ENCODE measurements at places on chromosomes 7 and 10.

DNA sequence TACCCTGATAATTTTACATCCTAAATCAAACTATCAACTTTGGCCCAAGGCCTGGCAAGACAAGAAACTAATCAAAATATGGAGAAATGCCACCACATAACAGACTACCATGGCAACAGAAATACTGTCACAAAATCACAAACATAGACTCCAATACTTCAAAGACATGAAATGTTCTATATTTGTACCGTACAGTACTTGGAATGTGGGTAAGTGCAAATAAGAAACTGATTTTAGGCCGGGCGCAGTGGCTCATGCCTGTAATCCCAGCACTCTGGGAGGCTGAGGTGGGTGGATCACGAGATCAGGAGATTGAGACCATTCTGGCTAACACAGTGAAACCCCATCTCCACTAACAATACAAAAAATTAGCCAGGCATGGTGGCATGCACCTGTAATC is 9.2 kb downstream of the TNPO3 start:
- DNase-seq, result no peak

- no peak for DNase-seq
Measured at GRCh38 chr10:80702143-80702542, 164.4 kb downstream of the SH2D4B start.

GRCh38 chr7:43906331-43907010 is at the start of gene URGCP:
TSS of gene URGCP (minus strand) at chr7:43906596. CDS start at chr7:43906575, 21 bp downstream.
- DNase-seq, result peak; percentile 8

DNA sequence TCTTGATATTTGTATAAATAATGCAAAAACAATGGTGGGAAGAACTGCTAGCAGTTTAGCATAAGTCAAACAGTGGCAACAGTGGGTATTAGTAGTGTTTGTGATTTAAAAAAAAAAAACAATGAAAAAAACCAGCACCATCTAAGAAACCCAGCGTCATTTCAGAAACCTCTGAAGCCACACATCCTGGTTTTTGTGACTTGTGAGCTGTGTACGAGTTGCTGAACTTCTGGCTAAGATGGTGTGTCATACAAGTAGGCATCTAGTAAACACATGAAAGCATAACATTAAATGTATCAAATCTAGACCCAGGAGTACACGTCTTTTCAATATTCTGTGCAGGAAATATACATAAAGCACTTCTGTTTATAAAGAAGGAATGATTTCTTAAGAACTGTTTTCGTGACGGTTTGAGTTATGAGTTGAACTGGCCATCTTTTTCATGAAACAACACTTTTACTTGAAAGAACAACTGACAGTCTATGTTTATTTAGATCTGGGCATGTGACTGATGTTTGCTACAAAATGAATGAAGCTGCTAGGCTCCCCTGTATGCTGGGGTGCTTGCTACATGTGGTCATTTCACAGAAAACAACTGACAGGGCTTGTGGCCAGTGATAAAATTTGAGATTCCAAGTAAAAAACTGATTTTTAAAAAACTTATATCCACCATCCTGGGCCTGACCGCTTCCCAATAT is 143.5 kb downstream of the PIP4K2A start:
- DNase-seq, result no peak

- no peak for DNase-seq
Measured at GRCh38 chr10:1228467-1228975, 172.3 kb downstream of the WDR37 start.

DNA sequence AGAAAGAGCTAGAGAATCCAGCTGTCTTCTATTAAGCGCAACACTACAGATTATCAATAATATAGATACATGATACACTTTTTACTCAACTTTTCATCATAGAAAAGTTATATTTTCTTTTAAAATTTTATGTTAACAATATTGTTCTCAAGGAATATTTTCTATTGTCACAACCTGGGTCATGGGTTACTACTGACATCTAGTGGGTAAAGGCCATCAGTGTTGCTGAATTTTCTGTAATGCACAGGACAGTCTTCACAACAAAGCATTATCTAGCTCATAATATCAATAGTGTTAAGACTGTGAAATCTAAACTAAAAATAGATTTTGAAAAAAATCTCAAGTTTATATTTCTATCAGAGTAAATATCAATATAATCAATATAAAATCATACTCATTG is 209.8 kb downstream of the ZNF33B start:
- DNase-seq, result no peak

DNA sequence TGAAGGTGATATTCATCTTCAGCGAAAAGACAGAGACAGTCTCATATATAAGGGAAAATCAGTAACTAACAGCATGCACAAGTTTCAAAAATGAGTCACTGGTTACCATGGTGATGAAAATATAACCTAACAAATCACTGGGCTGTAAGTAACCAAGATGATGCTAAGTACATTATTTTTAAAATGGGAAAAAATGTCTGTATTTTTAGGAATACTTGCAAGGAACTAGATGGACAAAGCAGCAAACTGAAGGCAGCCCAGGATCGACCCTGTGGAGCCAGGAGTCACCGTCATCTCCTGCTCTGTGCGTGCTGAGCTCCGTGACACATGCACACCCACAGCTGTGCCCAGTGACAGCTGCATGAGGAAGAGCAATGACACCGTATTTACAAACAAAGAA is 137.3 kb downstream of the ELMO1 start:
- DNase-seq, result no peak

- DNase-seq, result no peak
Measured at GRCh38 chr10:122221958-122222357, 49.1 kb upstream of the BTBD16 start.

- no peak for DNase-seq
Measured at GRCh38 chr7:72343991-72344390, 68.1 kb downstream of the CALN1 start.

DNA sequence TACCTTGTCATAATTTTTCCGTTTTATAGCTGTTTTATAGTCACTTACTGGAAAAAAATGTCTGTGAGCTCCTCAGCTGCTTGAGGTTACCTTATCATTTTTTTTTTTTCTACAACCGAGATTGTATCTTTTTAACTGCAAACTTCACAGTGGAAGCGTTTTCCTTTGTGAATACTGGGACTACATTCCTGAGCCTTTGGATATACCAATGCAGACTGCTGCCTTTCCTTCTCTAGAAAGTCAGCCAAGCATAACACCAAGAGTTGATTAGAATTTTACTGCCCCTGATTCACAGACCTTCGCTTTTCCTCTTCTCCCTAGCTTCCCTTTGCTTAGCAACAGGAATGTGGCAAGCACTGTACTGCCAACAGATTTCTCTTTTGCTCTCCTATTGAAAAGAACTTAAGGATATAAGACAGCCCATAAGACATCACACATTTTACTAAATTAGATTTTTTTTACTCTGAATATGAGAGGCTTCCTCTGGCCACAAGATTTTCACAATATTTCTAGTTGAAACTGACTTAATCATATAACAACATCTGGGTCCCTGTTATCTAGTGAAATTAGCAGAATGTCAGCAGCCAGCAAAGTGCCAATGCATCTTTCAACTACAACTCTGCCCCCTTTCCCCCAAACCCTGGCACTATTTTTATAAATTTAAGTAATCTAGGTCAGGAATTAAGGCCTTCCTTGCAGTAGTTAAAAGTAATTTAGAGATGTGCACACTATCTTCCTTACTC is 170.6 kb downstream of the PRKG1 start:
- DNase-seq, result no peak

DNA sequence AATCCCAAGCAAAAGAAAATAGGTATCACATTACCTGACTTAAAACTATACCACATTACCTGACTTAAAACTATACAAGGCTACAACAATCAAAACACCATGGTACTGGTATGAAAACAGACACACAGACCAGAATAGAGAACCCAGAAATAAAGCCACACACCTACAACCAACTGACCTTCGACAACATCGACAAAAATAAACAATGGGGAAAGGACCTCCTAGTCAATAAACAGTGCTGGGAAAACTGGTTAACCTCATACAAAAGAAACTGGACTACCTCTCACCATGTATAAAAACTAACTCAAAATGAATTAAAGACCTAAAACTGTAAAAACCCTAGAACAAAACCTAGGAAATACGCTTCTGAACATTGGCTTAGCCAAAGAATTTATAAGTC is 22.5 kb downstream of the SNX13 start:
- DNase-seq, result no peak

GRCh38 chr10:51510231-51510630 is 189.2 kb downstream of the CSTF2T start:
- no peak for DNase-seq

DNA sequence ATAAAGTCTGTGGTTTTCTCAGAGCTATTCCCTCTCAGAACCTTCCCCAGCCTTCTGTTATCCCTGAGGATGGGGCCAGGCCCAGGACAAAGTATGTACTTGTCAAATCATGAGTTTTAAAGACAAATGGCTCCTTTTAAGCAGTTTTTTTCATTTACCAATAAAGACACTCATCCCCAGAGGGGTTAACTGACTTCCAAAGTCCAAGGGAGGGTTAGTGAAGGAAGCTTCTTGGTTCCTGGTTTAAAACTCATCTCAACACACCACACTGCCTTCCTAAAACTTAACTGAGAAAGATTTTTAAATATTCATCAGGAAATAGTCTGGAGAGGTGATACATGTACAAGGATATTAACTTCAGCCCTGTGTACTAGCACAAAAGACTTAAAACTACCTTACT is 15.9 kb downstream of the NMT2 start:
- no peak for DNase-seq

- DNase-seq, result no peak
Measured at GRCh38 chr10:92913973-92914372, 65.7 kb downstream of the EXOC6 start.

GRCh38 chr10:105743343-105744056 is 1102.4 kb downstream of the SORCS3 start:
- no peak for DNase-seq

DNA sequence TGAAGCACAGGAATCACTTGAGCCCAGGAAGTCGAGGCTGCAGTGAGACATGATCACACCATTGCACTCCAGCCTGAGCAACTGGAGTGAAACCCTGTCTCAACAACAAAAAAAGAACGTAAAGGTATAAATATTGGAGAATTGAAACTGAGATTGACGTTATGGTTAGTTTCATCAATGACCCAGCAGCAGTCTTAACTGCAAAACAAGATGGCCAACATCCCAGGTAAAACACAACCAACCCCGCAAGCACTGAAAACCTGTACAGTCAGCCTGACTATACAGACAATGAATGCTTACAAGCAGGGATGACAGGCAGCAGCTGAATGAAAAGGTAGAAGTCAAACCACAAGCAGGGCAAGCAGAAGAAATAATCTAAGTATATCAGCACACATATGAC is 34.7 kb downstream of the WAPL start:
- no peak for DNase-seq

GRCh38 chr10:9535744-9536143 is 1481.3 kb downstream of the GATA3 start:
- no peak for DNase-seq

GRCh38 chr7:81068-81925 is 111.1 kb upstream of the FAM20C start:
- DNase-seq, result no peak

DNA sequence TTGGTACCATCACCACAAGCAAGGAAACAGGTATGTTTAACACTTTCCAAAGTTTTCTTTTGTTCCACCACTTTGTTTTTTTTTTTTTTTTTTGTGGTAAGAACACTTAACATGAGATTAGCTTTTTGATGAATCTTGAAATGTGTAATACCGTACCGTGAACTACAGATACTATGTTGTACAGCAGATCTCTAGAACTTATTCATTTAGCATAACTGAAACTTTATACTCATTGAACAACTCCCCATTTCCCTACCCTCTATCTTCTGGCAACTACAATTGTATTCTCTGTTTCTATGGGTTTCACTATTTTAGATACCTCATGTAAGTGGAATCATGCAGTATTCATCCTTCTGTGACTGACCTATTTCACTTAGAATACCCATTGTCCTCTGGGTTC is 162.7 kb upstream of the ITGB1 start:
- no peak for DNase-seq

- DNase-seq, result no peak
Measured at GRCh38 chr7:30604901-30605300, 10.2 kb downstream of the GARS1 start.

DNA sequence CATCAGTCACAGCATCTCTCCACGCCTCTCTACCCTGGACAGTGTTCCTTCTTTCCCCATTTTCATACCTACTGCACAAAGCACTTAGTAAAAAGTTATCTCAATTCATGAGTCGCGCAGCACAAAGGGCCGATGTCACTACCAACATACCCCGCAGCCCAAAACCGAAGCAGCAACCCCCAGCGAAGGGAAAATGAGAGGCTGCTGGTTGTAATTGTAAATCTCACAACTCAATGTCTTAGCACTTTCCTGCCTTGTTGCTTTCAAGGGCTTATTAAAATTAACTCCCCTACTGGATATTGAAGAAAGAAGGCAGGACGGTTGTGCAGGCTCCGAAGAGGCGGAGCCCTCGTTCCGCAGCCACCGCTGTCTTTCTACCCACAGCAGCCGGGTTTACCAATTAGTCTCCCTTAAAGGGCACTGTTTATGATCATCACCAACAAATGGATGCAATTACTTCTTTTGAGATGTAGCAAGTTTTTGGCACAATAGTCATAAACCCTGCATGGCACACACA is 6.5 kb downstream of the DIP2C start:
- no peak for DNase-seq

DNA sequence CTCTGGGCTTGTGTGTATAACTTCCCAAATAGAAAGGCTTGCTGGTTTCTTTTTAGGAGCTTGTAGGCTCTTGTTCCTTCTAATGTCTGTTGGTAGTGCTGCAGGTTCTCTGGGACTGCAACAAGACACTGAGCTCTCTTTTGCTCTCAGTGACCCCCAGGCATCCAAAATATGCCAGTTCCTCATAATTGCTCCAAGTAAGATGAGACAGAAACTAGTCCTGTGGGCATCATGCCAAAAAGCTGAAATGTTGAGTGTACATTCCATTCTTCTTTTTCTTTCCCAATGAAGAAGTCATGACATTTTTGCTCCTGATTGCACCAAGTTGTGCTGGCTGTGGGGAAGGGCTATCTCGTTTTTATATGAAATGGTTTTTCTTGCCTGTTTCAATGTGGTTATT is 7.1 kb upstream of the BTBD16 start:
- DNase-seq, result no peak

DNA sequence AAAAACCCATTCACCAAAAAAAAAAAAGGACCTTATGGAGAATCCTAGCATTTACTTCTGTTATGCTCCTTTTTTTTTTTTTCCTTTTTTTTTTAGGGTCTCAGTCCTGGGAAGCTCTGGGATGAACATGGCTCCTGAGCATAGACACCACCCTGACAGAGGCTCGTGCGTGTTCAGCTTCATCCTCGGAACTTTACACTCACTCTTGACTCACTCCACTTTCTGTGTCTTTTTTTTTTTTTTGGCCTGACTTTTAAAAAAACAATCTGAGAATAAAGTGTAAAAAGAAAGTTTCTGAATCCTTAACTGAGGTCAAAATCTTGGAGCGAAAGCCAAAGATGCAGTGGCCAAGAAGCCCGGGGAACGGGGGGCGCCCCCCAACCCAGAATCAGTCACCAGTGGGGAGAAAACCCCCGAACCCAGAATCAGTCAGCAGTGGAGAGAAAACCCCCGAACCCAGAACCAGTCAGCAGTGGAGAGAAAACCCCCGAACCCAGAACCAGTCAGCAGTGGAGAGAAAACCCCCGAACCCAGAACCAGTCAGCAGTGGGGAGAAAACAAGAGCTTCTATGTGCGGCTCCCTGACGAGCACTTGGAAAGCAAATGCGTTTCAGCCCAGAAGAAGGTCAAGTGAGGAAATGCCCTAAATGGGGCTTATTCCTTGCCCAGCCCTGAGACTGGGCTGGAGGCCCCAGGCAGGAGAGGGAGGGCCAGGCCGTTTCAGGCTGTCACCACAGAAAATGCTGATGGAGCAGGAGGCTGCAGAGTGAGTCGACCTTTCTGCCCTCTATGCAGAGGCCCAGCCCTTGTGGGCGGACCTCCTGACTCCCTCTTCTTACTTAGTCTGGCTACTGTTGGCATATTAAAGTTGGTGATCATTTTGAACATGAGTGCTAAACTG is 19.0 kb upstream of the PFKP start:
- no peak for DNase-seq

Data from effector CD8-positive, alpha-beta T cell (primary cell).